Omental fat pad (tissue), 4 donors: ENCODE measurements at places on chromosomes 4 and X. TPM values are rescaled to one million over a fixed set of nuclear protein-coding genes. Genes with fewer than 3 reads are reported as not detected.

GRCh38 chr4:76199664-76200211, 13.9 kb downstream of the SCARB2 start:
- no peak for DNase-seq

GRCh38 chr4:25857403-25857802, 5.4 kb downstream of the SEL1L3 start:
- DNase-seq = no peak

GRCh38 chr4:140720387-140721304, 35.5 kb downstream of the TBC1D9 start:
- DNase-seq = no peak

GRCh38 chr4:183507925-183508696, 3.3 kb downstream of the ING2 start:
- no peak for DNase-seq

DNA sequence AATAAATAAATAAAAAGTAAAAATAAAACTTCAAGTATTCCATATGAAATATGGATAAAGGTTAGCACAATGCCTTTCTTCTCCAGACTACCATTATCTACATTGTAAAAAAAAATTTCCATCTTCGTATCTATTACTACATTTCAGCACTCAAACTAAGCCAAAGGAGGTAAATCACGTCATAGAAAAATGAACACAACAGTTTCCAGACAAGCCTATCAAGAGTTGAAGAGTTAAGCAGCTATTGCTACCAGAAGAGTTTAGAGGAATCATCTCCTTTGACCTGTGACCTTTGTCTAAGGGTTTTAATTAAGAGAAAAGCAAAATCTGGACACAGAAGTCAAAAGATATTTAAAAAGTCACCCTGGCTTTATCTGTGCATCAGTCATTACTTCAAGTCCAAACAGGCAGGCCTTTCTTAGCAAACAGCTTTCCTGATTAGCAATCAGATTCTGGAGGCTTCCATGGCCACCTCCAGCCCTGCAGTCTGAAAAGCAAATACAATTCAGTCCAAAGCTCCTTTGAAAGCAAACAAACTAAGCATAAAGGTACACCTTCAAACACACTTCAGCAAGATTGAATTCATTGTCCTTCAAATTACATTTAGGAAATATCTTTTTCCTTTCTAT, 82.2 kb downstream of the APBB2 start:
- DNase-seq = no peak

ZXDA gene
- 12.9 TPM for total RNA-seq

GRCh38 chr4:15381806-15382338, 46.0 kb upstream of the C1QTNF7 start:
- DNase-seq = no peak

DNA sequence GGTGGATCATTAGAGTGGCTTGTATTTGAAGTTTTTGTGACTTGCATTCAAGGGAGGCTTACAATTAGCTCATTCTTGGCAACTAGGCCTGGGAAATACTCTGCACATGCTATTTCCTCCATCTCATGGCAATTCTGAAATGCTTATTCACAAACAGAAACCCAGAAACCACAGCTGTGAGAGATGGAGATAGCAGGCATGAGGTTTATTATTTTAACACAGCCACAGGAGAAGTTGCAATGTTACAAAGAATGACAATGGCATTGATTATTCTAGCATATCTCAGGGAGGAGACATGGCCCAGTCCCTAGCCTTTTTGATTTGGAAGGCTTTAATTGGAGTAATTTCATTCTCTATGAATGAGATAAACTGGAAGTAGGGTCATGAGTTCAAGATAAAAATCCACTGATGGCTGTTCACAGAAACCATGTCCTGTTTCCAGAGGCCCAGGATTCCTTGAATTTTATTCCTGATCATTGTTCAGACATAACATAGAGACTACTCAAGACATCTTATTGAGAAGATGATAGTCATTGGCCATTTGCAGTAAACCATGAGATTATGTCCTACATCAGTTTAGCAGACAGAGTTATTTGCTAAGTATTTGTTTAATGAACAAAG, 123.9 kb downstream of the MID1 start:
- no peak for DNase-seq

ARR3 gene
- not detected for total RNA-seq

ABLIM2 gene
- total RNA-seq = 13.8 TPM

NR3C2 gene
- total RNA-seq = 28.1 TPM

PNMA6F gene
- not detected for total RNA-seq

NLRP2B gene
- total RNA-seq = not detected
